Activated CD8-positive, alpha-beta T cell treated with anti-CD3 and anti-CD28 coated beads, Interleukin-2, amount 10 ng/mL, durations not matched to agents 7 days and 5 days (primary cell): ENCODE measurements at places on chromosomes 3 and 15. TPM values are rescaled to one million over a fixed set of nuclear protein-coding genes. Genes with fewer than 3 reads are reported as not detected.

DNA sequence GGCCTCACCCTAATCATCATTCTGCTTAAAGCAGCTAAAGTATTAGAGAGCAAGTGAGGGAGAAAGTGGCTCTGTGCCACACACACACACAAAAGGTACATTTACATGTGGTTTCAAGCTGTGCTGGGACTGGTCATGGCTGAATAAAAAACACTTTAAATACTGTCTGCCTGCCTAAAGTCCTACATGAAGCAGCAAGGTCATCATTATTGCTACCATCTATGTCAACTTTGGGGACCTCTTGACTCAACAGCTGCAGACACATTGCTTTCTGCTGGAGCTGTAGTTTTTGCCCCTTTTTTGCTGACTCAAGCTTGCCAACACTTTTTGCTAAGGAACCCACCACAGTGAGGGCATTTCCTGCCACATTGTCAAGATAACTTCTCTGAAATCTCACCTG, 1237.9 kb downstream of the ROBO2 start:
- H3K36me3 ChIP-seq: no peaks in the 10 kb centered on the region
- no peak overlapping the region for H3K4me3 ChIP-seq
- no peaks in the 10 kb centered on the region for H3K27me3 ChIP-seq

- peaks cover 41% of the 10 kb centered on the region for H3K4me1 ChIP-seq
- H3K36me3 ChIP-seq: peaks cover 29% of the 10 kb centered on the region
- peak overlapping the region; percentile 96 for H3K27ac ChIP-seq
- H3K4me3 ChIP-seq: peak overlapping the region; percentile 87
These were observed 1.4 kb downstream of the VHL start for GRCh38 chr3:10142707-10143560.

C3orf33 gene
- total RNA-seq: 0.60 TPM

- H3K27ac ChIP-seq: no peak overlapping the region
- peaks cover 4% of the 10 kb centered on the region for H3K4me1 ChIP-seq
- DNase-seq: no peak
These were observed 14.7 kb downstream of the SHOX2 start for GRCh38 chr3:158091531-158091930.

DNA sequence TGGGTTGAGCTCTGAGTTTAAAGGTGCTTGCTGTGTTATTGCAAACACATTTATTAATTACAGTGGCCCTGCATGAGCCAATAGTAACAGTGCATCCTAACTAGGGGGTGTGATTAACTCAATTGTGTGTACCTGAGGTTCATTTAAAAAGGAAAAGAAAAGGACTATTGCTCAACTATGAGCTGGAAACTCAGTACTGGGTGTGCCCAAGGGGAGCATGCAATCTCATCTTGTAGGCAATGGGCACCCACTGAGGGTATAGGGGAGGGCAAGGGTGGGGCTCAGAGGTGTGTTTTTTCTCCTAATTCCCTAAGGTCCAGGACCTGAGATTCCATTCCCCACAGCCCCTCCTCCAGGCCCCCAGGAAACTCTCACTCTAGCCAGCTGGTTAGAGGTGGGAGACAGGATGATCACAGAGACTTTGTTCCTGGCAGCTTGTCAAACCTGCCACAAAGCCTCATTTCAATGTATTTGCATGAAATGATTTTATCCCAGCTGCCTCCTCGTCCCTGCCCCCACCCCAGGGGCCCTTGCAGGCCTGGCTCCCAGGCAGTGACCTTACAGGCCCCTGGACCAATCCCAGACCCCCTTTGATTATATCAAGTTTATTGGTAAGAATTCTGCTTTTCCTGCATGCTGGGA, 220.7 kb downstream of the TBC1D2B start:
- H3K4me1 ChIP-seq: no peaks in the 10 kb centered on the region
- no peak for DNase-seq
- no peak overlapping the region for H3K27ac ChIP-seq
- H3K4me3 ChIP-seq: no peak overlapping the region
- H3K36me3 ChIP-seq: no peaks in the 10 kb centered on the region

DNA sequence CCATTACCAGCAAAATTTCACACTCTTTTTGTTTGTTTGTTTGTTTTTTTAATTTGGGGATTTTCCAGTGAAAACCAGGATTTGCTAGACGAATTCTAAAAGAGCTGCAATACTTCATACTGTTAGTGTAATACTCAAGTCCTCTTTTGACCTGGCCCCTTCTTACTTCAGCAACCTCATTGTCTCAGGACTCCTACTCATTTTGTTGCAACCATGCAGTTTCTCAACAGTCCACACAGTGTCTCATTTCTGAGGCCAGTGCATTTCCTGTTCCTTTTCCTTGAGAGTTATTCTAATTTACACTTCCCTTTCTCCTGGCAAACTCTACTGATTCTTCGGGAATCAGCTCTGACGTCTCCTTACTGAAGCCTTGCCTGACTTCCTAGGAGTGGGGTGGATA, 35.6 kb downstream of the NSUN3 start:
- no peak overlapping the region for H3K27ac ChIP-seq
- no peak for DNase-seq
- no peaks in the 10 kb centered on the region for H3K27me3 ChIP-seq
- peaks cover 2% of the 10 kb centered on the region for H3K4me1 ChIP-seq

DNA sequence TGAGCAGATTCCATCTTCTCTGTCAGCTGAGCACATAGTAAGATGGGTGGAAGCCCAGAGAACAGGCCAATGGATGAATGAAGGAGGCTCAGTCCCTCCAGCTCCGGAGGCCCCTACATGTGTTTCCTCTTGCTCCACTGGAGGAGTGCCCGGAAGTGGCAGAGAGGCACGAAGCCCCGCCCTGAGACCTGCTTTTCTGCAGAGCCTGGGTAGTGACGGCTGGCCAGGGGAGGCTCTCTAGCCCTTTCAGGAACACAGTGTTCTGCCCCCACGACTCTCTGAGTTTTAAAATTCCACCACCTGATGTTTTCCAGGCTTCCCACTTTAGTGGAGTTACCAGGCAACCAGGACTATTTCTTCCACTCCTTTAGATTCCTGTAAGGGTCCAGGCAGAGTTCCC, 149.4 kb upstream of the SLC6A11 start:
- no peak overlapping the region for H3K27ac ChIP-seq
- peaks cover 8% of the 10 kb centered on the region for H3K4me1 ChIP-seq
- no peaks in the 10 kb centered on the region for H3K36me3 ChIP-seq
